T-cell (primary cell): ENCODE measurements at places on chromosomes 3 and 15. TPM values are rescaled to one million over a fixed set of nuclear protein-coding genes. Genes with fewer than 3 reads are reported as not detected.

DNA sequence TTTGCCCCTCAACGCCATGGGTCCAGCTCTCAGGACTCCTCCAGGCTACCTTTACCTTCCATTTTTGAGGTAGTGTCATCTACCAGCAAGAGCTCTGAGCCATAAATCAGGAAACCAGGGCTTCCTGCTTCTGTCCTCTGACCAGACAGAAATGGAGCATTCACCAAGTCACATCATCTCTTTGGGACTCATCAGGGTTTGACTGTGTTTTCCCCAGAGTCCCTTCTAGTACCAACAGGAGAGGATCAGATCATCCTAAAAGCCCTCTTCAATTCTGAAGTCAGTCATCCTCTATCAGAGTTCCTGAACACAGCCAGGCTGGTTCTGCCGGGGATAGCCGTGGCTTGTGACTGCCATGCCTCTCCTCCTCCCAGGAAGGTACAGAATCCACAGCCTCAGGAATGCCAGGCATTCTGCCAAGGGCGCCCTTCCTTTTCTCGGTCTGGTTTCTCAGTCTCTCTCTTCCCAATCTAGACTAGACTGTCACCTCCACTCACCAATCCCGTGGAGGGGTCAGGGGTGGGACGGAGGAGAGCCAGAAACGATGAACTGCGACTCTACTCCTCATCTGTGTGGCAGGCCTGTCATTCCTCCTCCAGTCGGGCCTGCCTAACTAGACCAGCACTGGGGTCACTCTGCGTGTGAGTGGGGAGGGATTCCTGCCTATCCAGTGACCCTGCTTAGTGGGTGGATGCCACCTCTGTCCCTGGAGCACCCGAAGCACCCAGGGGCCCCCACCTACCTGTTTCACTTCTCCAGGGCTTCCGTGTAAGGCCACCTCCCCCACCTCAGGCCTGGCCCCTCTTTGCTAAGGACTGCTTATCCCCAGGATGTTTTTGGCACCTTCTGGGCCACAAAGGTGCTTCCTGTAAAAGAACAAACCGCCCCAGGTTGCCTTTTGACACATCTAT lies 30.9 kb downstream of the CCNL1 start:
- H3K36me3 ChIP-seq = no peaks in the 10 kb centered on the region
- peaks cover 57% of the 10 kb centered on the region for H3K4me1 ChIP-seq
- no peaks in the 10 kb centered on the region for H3K27me3 ChIP-seq

Gene GRK7
- total RNA-seq = 0.13 TPM

Gene DLEC1
- 17.8 TPM for total RNA-seq

Gene NME9
- 0.83 TPM for total RNA-seq
